ENCODE measurements at places on chromosomes 2 and 18.

DNA sequence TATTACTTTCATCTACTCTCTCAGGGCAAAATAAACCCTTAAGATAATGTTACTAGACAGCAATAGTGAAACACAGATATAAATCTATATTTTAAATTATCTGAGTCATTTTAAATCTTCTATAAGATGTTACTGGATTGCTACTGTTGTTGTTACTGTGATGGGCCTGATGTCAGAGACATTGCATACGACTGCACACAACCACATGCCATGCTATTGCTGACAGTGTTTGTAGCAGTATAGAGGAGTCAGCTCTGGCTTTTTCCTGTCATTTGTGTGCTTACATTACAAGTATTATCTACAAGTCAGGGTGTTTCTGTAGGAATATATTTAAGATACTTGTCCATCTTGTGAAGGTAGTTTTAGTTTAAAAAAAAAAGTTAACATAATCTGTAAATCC, 63.9 kb downstream of the CCDC148 start:
- DNase-seq, result no peak

- DNase-seq, result no peak
Observed at GRCh38 chr2:166895243-166895642, 7.0 kb downstream of the XIRP2 start.

GRCh38 chr2:53770264-53770663, 2.7 kb downstream of the CHAC2 start:
- DNase-seq, result no peak

- no peak for DNase-seq
Observed at GRCh38 chr2:30710016-30710415, 97.2 kb downstream of the CAPN13 start.

- no peak for DNase-seq
Observed at GRCh38 chr2:232731470-232731869, 34.3 kb downstream of the GIGYF2 start.

GRCh38 chr2:20182241-20182931, 42.5 kb downstream of the SDC1 start:
- no peak for DNase-seq
